ENCODE measurements at places on chromosomes 7 and 10.

- DNase-seq = no peak
These were observed 99.1 kb downstream of the PRPF18 start for GRCh38 chr10:13685885-13686284.

- no peak for DNase-seq
These were observed at the start of gene PILRB for GRCh38 chr7:100358027-100358856. Gene PILRB (plus strand): TSS chr7:100358117. CDS start chr7:100358303, 186 bp downstream.

- DNase-seq = peak; percentile 67
These were observed 26.4 kb upstream of the KLF6 start for GRCh38 chr10:3811291-3811870.

DNA sequence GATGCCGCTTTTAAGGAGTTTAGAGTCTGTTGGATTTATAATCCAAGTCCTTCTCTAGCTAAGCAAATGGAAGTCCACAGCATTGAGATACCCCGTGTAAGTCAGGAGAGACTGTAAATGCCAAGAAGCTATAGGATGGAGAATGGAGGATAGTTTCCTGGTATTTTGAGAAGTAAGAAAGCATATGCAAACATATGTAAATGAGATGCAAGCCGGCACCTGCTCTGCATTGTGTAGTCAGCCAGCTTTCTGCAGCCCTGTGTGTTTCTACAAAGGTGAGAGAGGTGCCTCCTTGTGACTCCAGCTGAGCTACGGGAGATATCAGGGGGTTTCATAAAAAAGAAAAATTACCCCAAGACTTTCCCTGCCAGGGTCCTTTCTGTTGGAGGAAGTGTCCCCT is 176.3 kb downstream of the RPS24 start:
- DNase-seq = no peak

- no peak for DNase-seq
These were observed 145.6 kb upstream of the FAM20C start for GRCh38 chr7:46830-47140.

DNA sequence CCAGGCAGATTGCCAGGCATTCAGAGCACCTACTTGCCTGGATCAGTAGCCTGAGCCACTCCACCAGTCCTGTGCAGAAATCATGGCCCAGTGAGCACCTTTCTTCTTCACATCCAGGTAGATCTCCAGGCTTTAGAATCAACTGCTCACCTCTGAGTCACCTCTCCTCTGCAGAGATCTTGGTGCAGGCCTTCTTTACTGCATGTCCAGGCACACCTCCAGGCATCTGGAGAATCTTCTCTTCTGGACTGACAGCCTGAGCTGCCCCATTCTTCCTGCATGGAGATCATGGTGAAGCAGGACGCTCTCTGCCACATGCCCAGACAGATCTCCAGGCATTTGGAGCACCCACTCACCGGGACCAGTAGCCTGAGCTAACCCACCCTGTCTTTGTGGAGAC is 894.5 kb upstream of the MBL2 start:
- DNase-seq = no peak

GRCh38 chr7:76142861-76143260 is 58.8 kb upstream of the SRRM3 start:
- no peak for DNase-seq

GRCh38 chr7:30968294-30968693 is 4.5 kb downstream of the GHRHR start:
- no peak for DNase-seq

DNA sequence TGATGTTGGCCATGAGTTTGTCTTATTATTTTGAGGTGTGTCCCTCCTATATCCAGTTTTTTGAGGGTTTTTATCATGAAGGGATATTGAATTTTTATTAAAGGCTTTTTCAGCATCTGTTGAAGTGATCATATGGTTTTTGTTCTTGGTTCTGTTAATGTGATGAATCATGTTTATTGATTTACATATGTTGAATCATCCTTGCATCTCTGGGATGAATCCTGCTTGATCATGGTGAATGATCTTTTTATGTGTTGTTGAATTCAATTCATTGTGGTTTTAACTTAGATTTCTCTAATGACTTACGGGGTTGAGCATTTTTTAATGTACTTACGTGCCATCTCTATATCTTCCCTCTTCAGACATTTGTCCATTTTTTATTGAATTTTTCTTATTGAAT is 22.9 kb downstream of the DLD start:
- no peak for DNase-seq

- DNase-seq = no peak
These were observed 62.9 kb downstream of the PTTG1IP2 start for GRCh38 chr7:90532231-90532929.

GRCh38 chr7:66206934-66207240 is 1.8 kb downstream of the TPST1 start:
- no peak for DNase-seq

GRCh38 chr7:28328822-28329660 is 83.3 kb upstream of the CREB5 start:
- DNase-seq = no peak

DNA sequence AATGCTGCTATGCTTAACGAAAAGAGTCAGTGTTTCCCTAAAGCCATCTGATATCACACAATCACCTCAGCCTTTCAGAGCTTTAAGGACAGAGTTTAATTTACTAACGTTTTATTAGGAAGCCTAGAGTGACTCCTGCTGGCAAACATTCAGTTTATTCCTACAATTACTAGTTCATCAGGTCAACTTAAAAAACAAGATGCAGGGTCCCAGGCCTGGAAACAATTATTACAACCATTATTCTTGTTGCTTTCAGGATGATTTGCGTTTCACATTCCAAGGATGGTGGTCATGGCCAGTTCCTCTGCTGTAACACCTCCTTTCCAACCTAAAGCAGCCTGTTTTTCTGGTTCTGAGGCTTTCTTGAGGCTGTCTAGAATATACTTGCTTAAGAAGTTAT is 1.5 kb upstream of the FAM53B start:
- DNase-seq = no peak

- no peak for DNase-seq
These were observed 55.7 kb upstream of the ZRANB1 start for GRCh38 chr10:124886195-124886594.

- DNase-seq = no peak
These were observed 20.4 kb downstream of the TEX36 start for GRCh38 chr10:125662584-125662983.

- DNase-seq = no peak
These were observed 172.0 kb downstream of the PLXNA4 start for GRCh38 chr7:132404261-132404660.

DNA sequence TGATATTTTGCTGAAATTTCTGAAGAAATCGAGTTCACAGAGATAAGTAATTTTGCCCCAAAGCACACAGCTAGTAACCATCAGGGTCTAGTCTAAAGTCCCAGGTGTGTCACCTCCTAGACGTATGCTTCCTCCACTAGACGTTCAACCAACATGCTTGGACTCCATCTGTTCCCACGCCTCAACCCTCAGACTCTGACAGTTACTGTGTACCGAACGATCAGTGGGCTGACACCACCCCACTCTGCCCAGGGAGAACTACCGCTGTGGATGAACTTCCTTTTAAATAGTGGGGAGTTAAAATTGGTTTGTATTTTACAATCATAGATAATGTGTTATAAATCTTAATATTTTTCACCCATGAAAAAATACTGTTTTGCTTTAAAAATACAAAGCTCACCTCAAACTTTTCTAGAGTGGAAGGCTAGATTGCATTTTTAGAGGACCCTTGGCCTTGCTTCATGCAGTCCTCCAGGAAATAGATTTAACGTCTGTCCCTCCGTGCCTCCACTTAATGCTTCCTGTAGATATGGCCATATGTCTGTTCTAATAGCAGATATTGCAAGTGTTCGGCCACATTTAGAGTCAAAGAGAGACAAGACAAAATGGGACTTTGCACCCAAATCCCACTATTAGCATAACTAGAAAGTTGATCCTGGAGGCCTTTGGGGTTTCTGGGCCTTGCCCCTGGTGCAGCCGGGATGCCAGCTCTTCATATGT is 91.4 kb upstream of the ZPBP start:
- no peak for DNase-seq

DNA sequence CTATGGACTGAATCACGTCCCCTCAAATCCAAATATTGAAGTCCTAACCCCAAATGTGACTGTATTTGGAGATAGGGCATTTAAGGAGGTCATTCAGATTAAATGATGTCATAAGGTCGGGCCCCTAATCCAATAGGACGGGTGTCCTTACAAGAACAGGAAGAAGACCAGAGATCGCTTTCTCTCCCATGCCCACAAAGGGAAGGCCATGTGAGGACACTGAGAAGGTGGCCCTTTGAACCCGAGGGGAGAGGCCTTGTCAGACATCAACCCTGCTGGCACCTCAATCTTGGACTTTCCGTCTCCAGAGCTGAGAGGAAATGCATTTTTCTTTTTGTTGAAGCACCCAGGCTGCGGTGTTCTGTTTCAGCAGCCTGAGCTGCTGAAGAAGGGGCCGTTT is 72.3 kb upstream of the KLF6 start:
- DNase-seq = no peak

- no peak for DNase-seq
These were observed 14.4 kb downstream of the SGPL1 start for GRCh38 chr10:70830164-70830563.

DNA sequence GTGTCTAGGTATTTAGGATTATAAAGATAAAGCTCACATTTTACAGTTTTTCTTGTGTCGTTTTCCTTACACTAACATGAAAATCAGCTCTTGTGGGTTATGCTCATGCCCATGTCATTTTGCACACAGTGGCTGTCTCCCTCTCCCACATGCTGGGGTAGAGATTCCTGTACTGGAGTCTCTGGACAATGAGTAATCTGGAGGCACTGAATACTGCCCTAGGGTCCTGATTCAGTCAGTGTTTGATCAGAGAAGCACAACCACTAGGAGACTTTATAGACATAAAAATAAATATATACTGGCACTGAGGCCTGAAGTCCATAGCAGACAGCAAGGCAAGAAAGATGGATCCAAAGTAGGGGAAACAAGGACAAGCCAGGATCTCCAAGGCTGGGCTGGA is 1008.8 kb downstream of the KCNMA1 start:
- no peak for DNase-seq

DNA sequence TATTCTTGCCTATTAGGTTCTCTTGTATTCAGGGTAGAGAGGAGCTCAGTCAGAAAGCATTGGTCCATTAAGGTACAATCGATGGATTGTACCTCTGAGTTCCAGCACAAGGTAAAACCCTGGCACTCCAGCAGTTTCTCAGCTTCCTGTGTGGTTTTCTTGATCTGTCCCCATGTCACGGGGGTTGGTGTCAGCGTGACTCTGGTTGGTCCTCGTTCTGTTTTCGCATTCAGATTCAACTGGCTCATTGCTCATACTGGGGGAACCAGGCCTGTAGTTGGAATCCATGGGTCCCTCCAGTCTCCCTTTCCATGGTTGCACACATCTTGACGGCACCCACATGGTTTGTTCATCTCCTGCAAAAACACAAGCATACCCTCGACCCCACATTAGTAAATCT is 32.7 kb upstream of the RASGEF1A start:
- peak; percentile 73 for DNase-seq

- DNase-seq = no peak
These were observed 128.5 kb downstream of the KIF20B start for GRCh38 chr10:89829887-89830269.

- no peak for DNase-seq
These were observed 9.0 kb downstream of the RPEL1 start for GRCh38 chr10:103254538-103255325.

- no peak for DNase-seq
These were observed 7.0 kb upstream of the CAMK2G start for GRCh38 chr10:73881221-73881919.

GRCh38 chr7:151704299-151704959 is 172.5 kb downstream of the PRKAG2 start:
- no peak for DNase-seq

DNA sequence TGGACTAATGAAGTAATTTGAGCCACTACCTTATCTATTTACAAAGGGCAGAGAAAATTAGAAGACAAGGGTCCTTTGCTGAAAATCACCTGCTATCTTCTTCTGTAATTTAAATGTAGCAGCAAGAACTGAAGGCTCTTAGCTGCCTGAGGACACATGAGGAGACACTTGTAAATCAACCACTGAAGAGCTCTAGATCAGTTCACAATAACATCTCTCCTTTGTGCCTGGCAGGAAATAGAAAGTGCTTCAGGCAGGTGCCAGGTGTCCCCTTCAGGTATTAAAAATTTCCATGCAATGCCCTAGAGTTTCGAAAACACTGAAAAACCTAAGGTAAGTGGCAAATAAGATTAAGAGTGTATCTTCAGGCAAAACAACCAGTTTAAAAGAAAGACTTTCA is 474.6 kb downstream of the GRM8 start:
- DNase-seq = no peak

- DNase-seq = no peak
These were observed 187.4 kb downstream of the PARD3 start for GRCh38 chr10:34627741-34628140.

DNA sequence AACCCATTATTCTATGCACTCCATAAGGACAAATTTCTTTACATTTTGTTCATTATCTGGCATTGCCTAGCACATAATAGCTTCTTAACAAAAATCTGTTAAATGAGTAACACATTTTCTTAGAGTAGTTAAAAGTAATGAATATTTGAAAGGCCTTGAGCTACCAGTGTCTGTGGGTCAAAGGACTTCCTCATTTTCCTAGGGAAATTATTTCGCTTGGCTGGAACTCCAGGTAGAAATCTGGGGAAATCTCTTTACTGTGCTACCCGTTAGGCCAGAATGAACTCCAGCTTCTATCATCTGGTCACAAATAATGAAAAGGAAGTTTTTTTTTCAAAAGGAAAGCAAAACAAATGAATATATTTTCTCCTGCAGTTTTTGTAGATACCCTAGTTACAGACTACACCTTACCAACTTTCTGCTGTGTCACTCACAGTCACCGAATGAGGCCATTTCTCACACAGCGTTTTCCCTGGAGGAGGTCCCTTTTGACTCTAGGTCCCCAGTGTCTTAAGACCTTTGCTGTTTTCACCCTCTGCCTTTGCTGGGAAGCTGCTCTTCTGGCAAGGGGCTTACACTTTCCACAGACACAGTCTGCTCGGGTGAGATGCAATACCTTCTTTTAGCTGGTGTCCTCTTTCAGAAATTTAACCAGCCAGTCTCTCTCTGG is 1.6 kb downstream of the SAMD9L start:
- DNase-seq = peak; percentile 39

GRCh38 chr7:151174246-151175046 is 7.0 kb upstream of the GBX1 start:
- DNase-seq = no peak

GRCh38 chr10:59896191-59896590 is 10.2 kb downstream of the CCDC6 start:
- DNase-seq = no peak

DNA sequence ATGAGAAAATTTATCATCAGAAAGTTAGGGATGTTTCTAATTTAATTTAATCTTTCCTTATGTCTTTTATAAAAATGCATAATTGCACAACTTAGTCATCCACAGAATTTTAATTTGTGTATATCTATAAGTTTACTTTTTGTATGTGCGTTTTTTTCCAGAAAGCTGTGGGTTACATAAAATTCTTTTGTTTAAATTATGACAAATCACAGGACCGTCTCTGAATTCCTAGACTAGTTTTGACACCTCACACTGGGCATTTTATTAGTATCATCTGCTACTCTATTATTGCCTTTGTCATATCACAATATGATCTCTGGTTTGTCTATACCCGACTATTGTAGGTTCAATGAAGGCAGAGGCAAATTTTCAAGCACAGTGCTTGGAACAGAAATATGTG is 482.4 kb upstream of the SEMA3D start:
- DNase-seq = no peak

Measured in activated naive CD4-positive, alpha-beta T cell treated with anti-CD3 and anti-CD28 coated beads, Interleukin-2, amount 10 ng/mL, durations not matched to agents 7 days and 5 days (primary cell).